ENCODE measurements at places on chromosomes 4 and X. TPM values are rescaled to one million over a fixed set of nuclear protein-coding genes. Genes with fewer than 3 reads are reported as not detected.

The DCAF12L2 gene
- not detected for total RNA-seq

The LAP3 gene
- total RNA-seq, result 177 TPM

The GAGE2A gene
- not detected for total RNA-seq

The USP38 gene
- total RNA-seq, result 11.8 TPM

DNA sequence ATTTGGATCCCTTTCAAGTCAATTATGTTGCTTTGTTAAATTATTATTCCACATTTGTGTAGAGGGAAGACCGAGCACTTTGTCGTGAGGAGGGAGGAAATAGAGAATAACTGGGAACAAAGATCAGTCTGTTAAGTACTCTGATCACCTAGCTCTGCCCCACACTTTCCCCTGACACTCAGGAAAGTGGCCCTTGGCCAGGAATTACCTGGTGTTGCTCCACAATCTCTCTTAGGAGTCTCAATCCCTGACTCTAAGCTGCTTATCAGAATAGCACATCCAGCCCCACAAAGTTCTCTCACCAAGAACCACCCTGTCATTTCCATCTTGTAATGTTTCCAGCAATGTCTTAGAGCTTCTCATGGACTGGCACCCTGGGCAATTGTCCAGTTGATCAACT is 83.8 kb upstream of the BMPR1B start:
- no peak for DNase-seq

DNA sequence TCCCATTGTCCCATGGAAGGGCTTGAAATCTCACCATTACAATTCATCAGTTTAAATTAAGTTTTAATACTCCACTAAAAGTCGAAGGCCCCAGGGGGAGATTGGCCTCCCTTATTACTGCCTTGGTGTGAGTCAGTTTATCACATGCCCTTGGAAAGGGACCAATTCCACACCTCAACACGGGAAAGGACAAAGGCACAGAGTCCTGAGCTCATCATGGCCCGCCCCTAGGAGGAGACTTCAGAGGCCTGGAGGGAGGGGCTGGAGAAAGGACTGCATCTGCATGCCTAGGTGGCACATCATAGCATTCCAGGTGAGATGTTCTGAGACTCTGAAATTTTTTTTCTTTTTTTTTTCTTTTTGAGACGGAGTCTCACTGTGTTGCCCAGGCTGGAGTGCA is 2.8 kb upstream of the SEL1L3 start:
- no peak for DNase-seq

- DNase-seq, result no peak
Observed at GRCh38 chrX:41116948-41117347, 31.7 kb downstream of the USP9X start.

DNA sequence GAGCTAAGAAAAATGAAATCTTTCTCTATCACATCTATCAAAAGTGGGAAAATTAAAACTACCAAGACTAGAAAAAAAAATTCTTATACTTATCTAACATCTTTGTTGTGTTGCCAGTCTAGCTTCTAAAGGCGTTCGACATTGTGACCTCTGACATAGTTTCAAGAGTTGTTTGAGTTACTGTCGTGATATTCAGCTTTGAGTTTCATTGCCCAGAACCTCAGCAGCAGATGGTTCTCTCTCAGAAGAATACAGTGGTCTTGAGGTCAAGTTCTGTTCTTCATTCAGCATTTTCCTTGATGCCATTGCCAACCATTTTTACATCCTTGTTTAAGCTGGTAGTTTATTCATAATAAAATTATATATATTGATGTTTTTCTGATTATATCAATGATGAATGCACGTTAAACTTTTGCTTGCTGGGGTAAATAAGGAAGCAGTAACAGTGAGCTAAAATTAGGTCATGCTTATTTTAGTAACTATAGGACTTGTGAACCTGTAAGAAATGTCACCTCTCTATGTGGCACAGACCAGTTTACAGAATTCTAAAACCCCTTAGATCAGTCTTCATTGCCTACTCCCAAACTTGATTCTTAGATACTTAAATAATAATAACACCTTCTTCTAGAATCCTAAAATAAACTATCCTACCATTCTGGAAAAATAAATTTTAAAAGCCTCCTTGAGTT is 23.1 kb upstream of the SMIM31 start:
- DNase-seq, result no peak

- no peak for DNase-seq
Observed at GRCh38 chrX:47224896-47225290, 6.4 kb downstream of the CDK16 start.

All from HepG2 (cell line).